GM12878 (cell line): ENCODE measurements at places on chromosomes 6 and 20. TPM values are rescaled to one million over a fixed set of nuclear protein-coding genes. Genes with fewer than 3 reads are reported as not detected.

- no peak for DNase-seq
Measured at GRCh38 chr6:160337991-160338390, 10.2 kb upstream of the SLC22A3 start.

GCM1 gene
- 0.11 TPM in 1 of 2 replicates, not detected in the other for total RNA-seq

KCNQ2 gene
- total RNA-seq, result 0.49 TPM in 1 of 2 replicates, not detected in the other

PSMB9 gene
- 237 and 271 TPM in 2 replicates for total RNA-seq

DNA sequence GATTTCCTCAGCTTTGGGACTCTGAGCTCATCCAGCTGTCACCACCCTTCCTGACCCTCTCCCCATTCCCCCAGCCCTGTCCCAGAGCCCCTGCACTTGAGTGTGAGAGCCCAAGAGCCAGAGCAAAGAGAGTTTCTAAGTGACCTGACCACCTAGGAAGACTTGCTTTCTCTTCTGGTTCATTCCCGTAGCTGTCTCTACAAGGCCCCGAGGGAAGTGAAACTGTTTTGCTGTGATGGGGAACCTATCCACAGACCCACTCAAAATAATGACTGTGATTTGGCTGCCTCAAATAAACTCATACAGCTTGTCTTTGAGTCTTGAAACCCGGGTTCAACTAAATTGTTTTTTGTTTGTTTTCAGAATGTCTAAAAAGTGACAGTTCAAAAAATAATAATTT, 74.6 kb upstream of the XRN2 start:
- peak; percentile 17 for DNase-seq

DNA sequence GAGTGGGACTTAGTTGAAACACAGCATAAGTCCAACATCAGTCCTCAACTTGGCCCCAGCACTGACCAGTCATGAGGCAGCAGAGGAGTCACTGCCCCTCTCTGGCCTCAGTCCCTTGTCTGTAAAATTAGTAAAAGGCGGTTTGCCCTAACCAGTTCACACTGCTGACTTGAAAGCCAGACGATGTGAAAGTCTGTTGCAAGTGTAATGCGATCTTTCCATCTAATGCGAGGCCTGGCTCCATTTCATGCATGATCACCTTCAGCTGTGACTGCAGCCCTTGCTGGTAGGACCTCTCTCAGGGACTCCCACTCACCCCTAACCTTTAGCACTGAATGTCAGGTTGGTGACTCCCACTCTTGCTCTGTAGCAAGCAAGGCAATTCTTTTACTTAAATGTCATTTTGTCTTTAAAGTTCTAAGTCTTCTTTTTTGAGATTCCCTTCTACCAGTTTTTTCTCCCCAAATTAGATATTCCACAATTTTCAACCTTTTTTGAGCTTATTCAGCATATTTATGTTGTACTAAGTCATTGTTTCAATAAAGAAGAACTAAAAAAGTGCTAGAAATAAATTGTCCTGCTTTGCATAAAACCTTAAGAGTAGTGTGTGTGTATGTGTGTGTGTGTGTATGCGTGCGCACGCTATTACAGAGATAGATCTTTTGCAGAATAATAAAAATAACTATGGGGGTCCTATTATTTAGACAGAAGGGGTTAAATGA, 245.5 kb downstream of the PACRG start:
- DNase-seq, result no peak

C20orf144 gene
- total RNA-seq, result 0.11 and 0.23 TPM in 2 replicates

CRIP3 gene
- 1.6 and 2.2 TPM in 2 replicates for total RNA-seq
